ENCODE measurements at places on chromosomes 4 and X.

GRCh38 chr4:22884157-22884556 lies 191.4 kb downstream of the GBA3 start:
- no peak for DNase-seq

- peak; percentile 72 for DNase-seq
These were observed at the start of gene SORCS2 for GRCh38 chr4:7192252-7193029. SORCS2 (plus strand) TSS chr4:7192538.

DNA sequence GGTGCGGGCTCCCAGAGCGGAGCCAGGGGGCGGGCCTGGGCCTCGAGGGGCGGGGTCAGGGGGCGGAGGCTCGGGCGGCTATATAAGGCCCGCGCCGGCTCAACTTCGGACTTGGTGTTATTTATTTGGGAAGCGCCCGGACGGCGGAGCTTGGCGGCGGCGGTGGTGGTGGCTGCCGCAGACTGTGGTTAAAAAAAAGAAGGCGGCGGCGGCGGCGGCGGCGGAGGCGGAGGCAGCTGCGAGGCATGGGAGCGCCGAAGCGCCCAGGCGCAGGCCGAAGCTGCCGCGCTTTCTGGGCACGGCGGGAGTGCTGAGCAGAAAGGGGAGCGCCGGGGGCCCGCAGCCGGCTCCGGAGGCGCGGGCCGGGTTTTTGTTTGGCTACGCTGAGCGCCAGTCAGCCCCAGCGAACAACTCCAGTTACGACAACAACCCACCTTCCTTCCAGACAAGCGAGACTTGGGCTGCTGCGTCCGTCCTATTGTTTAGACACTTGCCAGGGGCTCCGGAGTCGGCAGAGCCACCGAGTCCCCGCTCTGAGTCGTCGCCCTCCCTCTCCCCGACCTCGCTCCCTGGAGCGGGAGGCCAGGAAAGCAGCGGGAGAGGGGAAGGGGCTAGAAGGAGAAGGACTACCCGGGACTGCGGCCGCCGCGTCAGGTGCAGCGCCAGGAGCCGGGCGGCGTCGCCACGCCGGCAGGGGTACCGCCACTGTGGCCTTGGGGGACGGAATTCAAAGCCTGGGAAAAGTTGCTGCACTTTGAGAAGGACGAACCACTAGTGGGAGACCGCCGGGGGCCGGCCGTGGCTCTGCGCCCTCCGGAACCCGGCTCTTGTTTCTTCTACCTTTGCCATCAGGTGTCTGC lies at the start of gene SLIT2:
Gene SLIT2, plus strand, starts transcription at position 110 of the 860 bp plus-strand sequence. CDS start 1,911 bp downstream, outside the sequence.
- peak; percentile 91 for DNase-seq

- peak; percentile 4 for DNase-seq
These were observed 43.7 kb downstream of the MAGEA9 start for GRCh38 chrX:149825424-149825823.

DNA sequence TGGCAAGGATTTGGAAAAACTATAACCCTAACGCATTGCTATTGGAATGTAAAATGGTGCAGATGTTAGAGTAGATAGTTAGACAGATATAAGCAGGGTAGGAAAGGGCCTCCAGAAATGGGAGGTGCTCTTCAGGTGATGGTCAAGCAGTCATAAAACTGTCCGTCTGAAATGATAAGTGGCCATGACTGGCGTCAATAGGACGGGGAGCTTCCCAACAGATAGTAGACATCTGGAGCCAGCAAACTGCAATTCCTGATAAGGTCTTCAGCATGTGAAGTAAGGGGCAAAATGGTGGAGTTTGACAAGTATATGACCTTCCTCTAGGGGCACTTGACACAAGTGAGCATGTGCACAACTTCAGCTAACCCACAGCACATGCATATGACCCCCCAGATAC lies 250.4 kb downstream of the MAGEB5 start:
- DNase-seq = no peak

DNA sequence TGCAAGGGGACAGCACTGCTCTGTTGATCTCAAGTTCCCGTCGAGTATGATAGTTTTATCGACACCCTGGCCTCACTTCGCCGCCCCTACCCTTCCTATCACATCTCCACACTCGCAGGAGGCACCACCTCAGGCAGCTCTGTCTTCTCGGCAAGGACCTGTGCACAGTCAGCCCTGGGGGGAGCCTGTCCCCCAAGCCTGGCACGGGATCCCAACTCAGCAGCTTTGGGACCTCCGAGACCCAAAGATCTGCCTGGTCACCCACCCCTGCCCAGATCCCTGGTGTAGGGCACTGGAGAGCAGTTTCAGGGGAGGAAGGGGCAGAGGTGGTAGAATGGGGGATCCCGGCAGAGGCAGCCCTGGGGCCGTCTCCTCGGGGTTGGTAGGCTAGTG lies 18.0 kb upstream of the UBA1 start:
- no peak for DNase-seq

DNA sequence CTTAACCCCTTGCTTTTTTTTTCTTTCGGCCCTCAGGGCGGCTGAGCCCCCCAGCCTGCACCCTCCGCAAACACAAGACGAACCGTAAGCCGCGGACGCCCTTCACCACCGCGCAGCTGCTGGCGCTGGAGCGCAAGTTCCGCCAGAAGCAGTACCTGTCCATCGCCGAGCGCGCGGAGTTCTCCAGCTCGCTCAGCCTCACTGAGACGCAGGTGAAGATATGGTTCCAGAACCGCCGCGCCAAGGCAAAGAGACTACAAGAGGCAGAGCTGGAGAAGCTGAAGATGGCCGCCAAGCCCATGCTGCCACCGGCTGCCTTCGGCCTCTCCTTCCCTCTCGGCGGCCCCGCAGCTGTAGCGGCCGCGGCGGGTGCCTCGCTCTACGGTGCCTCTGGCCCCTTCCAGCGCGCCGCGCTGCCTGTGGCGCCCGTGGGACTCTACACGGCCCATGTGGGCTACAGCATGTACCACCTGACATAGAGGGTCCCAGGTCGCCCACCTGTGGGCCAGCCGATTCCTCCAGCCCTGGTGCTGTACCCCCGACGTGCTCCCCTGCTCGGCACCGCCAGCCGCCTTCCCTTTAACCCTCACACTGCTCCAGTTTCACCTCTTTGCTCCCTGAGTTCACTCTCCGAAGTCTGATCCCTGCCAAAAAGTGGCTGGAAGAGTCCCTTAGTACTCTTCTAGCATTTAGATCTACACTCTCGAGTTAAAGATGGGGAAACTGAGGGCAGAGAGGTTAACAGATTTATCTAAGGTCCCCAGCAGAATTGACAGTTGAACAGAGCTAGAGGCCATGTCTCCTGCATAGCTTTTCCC lies 3.4 kb downstream of the MSX1 start:
- DNase-seq = no peak

- no peak for DNase-seq
These were observed 158.8 kb downstream of the ATP10D start for GRCh38 chr4:47643845-47644244.

- DNase-seq = peak; percentile 87
These were observed 127.2 kb downstream of the ARHGEF9 start for GRCh38 chrX:63657821-63658220.

- DNase-seq = no peak
These were observed 71.7 kb upstream of the TLR3 start for GRCh38 chr4:185997296-185997695.

DNA sequence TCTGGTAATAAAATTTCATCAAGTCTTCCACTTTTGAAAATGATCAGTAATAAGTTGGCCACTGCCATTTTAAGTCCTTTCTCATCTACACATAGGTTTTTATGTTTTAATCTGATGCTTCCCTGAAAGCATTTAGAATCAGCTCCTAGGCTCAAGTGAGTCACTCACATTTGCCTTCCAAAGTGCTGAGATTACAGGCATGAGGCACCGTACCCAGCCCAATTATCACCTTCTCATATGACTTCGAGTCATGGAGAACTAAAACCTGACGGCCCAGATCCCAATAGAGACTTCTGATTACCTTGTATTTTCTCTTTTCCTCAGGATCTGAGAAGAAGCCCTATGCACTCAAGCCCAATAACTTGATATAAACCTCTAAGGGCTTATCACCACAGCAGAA lies 140.8 kb downstream of the OPHN1 start:
- DNase-seq = peak; percentile 21

- no peak for DNase-seq
These were observed 15.5 kb downstream of the ZNF185 start for GRCh38 chrX:152913346-152913745.

GRCh38 chrX:48003367-48003757 lies 427 bp downstream of the ZNF182 start:
- DNase-seq = no peak

GRCh38 chr4:55098456-55099204 lies 26.8 kb downstream of the KDR start:
- DNase-seq = no peak

All from fibroblast of skin of abdomen (primary cell).